ENCODE measurements at places on chromosomes 12 and 14. TPM values are rescaled to one million over a fixed set of nuclear protein-coding genes. Genes with fewer than 3 reads are reported as not detected.

The KRT75 gene
- not detected for polyA plus RNA-seq

DNA sequence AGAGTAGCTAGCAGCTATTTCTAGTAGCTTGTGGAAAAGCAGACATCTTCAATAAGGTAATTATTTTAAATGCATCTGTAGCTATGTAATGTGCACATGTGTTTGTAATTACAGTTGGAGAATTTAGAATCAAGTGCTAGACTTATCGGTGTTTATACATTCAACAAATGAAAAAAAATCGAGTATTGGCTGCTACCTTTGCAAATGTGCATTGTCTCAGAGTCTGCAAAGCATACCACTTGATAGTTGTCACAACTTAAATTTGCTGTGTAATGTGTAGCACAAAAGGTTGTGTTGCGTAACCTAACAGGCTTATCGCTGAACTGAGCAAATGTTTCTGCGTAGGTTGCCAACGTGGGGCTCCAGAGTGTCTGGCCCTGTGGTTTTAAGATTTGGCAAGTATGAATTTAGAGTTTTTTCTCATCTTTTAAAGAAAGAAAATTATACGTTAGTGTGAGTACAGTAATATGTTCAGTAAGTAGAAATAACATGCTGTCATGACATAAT is 44.3 kb downstream of the TMTC2 start:
- DNase-seq = no peak

GRCh38 chr12:85280165-85280983 is at the start of gene ALX1:
Gene ALX1 (plus strand): TSS chr12:85280220. CDS start chr12:85280262, 42 bp downstream.
- peak; percentile 67 for DNase-seq

DNA sequence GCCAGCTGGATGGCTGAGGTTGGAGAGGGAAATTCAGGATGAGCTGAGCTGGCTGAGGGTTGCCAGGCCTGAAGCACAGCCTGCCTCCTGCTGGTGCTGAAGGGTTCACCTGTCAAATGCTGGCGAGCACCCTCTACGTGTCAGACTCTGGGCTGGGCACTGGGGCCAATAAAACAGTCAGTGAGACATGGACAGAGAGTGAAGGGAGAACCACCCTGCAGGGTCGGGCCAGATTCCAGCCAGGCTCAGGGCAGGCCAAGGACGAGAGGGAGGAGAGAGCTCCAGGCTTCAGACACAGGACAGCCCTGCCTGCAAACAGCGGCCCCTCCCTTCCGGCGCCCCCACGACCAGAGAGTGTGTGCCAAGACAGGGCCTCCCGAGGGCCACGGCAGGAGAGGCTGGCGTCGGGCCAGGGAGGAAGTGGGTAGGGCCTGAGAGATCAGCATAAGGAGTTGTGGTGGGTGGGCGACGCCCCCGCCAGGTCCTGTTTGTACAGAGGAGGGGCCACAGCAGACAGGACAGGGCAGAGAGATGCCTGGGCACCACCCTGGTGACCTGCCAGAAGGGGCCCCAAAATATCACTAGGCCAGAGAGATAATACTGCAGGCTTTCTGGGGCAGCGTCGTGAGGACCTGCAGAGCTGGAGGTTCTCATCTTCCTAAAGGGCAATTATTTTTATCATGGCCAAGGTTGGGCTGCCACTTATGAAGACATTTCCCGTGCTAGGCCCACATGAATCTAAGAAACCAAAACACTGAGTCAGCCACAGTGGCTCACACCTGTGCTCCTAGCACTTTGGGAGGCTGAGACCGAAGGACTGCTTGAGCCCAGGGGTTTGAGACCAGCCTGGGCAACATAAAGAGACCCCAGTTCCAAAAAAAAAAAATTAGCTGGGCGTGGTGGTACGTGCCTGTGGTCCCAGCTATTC is 73.1 kb upstream of the GPR68 start:
- DNase-seq = no peak

The MYH7 gene
- 0.23 TPM for polyA plus RNA-seq

DNA sequence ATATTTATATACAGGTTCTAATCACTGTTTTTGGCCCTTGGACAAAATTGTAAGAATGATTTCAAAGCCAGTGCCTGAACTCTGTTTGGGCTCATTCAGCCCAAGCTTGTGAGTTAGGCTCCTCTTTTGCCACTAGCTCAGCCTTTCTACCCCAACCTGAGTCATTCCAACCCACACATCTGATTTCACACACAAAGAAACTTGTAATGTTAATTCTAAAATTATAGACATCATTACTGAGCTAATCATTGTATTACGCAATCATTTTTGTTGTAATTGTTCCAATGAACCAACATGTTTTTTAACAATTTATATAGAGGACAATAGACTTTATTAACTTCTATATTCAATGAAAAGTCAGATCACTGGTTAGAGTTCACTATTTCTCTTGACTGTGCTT is 441.1 kb downstream of the ETNK1 start:
- no peak for DNase-seq

- DNase-seq = no peak
Measured at GRCh38 chr12:1916371-1917171, 1.9 kb downstream of the CACNA2D4 start.

DNA sequence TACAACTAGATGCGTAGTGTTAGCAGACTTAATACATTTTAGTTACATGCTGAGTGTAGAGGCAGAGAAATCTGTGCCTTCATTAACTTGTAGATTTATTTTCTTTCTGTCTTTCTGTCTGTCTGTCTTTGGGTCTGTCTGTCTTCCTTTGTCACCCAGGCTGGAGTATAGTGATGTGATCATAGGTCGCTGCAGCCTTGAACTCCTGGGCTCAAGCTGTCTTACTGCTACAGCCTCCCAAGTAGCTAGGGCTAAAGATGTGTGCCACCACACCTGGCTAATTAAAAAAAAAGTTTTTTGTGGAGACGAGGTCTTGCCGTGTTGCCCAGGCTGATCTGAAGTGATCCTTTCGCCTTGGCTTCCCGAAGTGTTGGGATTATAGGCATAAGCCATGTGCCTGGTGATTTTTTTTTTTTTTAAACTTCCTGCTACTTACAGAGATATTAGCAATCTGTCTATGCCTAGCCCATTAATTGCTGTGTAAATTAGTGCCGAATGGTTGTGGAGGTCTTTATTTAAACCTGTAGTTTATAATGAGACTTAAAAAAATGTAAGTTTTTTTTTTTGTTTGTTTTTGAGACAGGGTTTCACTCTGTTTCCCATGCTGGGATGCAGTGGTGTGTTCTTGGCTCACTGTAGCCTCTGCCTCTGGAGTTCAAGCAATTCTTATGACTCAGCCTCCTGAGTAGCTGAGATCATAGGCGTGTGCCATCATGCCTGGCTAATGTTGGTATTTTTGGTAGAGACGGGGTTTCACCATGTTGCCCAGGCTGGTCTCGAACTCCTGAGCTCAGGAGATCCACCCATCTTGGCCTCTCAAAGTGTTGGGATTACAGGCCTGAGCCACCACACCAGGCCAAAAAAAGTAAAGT is 22.8 kb downstream of the ERC1 start:
- DNase-seq = no peak

- DNase-seq = no peak
Measured at GRCh38 chr12:93393425-93393824, 15.7 kb downstream of the NUDT4 start.

The AJUBA gene
- polyA plus RNA-seq = 75.8 TPM

The CBX5 gene
- 123 TPM for polyA plus RNA-seq

- no peak for DNase-seq
Measured at GRCh38 chr14:103742499-103743255, 27.1 kb downstream of the ZFYVE21 start.

DNA sequence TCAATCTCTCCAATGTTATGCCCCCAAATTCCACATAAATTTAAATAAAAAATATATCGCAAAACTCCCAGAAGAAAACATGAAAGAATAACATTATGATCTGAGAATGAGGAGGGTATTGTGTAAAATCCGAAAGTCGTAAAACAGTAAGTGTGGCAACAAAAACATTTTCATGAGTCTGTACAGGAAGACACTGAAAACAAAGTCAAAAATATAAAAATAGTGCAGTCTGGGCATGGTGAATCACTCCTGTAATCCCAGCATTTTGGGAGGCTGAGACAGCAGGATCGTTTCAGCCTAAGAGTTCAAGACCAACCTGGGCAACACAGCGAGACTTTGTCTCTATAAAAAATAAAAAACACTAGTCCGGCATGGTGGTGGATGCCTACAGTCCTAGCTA is 57.1 kb downstream of the SPTLC2 start:
- DNase-seq = no peak

The RNASE2 gene
- polyA plus RNA-seq = 0.65 TPM

The PPP1R1A gene
- 60.5 TPM for polyA plus RNA-seq

GRCh38 chr12:12661086-12661856 is 34.7 kb downstream of the GPR19 start:
- DNase-seq = no peak

GRCh38 chr14:56846970-56847930 is 37.0 kb upstream of the OTX2 start:
- DNase-seq = no peak

DNA sequence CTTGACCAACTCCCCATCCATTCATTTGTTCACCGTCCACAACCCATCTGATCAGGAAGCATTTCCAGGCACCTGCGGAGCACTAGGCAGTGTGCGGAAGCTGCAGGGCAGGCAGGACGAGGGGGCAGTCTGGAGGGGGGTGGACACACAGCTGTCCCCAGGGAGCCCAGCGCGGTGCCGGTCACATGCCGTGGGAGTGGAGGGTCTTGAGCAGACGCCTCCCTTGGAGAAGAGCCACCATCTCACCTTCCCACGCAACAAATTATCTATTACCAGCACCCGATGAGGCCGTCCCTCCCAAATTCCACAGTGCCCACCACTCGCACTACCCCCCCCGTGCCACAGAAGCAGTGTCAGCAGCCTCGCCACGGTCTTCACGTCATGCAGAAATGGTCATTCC is 10.8 kb downstream of the DLK1 start:
- no peak for DNase-seq

Measured in right renal pelvis (tissue), 4 donors.